Activated CD4-positive, alpha-beta T cell treated with anti-CD3 and anti-CD28 coated beads, Interleukin-2, amount 50 U/mL, for 24 hours (primary cell): ENCODE measurements at places on chromosomes 11 and 22.

- no peak for DNase-seq
Observed at GRCh38 chr11:125157953-125158680, 6.4 kb upstream of the PKNOX2 start.

- no peak for DNase-seq
Observed at GRCh38 chr11:8315463-8315862, 51.8 kb upstream of the LMO1 start.

DNA sequence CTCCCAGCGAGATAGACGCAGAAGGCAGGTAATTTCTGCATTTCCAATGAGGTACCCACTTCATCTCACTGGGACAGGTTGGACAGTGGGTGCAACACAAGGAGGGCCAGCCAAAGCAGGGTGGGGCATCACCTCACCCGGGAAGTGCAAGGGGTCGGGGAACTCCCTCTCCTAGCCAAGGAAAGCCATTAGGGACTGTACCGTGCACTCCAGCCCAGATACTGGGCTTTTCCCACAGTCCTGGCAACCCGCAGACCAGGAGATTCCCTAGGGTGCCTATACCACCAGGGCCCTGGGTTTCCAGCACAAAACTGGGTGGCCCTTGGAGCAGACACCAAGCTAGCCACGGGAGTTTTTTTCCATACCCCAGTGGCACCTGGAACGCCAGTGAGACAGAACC lies 17.2 kb downstream of the TRPC6 start:
- no peak for DNase-seq

DNA sequence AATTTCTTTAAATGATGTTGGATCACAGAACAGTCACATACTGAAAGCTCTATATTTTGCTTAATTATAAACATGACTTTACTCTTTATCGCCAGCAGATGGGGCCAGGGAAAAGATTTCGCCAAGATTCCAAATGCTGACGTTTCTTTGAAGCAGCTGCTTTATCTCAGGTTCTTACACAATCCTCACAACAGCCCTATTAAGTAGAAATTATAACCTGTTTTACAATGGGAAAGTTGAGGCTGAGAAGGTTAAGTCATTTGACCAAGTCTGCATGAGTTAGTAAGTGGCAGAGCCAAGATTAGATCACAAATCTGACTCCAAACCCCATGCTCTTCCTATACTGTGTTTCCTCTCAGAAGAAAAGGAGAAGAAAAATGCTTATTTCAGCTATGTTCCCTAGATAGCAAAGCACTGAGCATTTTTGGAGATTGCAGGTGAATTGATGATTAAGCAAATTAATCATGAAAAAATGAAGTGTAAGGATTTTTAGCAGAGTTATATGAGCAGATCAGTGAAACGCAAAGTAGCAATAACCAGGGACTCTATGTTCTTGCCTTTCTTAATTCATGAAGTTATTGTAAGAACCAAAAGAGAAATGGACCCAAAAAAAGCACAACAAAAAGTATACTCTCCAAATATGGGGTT lies 79.0 kb downstream of the AASDHPPT start:
- no peak for DNase-seq

- DNase-seq, result no peak
Observed at GRCh38 chr11:129798212-129798611, 17.4 kb upstream of the TMEM45B start.

DNA sequence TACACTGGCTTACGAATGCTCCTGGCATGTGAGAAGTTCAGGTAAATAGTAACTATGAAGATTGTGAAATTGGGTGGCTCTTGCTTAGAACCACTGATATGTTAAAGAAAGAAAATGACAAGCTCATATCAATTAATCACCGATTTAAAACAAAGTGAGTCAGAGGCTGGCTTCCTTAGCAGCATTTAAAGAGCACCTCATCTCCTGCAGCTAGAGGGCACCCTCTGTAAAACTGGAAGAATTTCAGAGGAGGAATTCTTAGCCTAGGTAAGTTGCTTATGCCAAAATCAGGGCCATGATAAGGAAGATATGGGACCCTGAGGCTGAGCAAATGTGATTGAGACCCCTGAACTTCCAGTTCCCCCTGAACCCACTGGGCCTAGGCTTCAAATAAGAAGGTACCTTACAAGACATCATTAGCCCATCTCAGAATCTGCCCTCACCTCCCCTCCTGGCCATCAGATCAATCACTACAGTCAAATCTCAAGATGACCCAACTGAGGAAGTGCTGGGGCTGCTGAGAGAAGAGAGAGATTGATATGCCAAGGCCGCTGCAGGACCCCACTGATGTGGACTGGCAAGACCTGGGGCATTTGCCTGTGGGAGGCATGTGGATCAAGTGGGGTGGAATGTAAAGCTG lies 8.6 kb upstream of the CD3E start:
- no peak for DNase-seq

GRCh38 chr11:34252651-34253050 lies 105.2 kb downstream of the ABTB2 start:
- DNase-seq, result no peak

- no peak for DNase-seq
Observed at GRCh38 chr11:86162239-86162638, 82.3 kb upstream of the EED start.

DNA sequence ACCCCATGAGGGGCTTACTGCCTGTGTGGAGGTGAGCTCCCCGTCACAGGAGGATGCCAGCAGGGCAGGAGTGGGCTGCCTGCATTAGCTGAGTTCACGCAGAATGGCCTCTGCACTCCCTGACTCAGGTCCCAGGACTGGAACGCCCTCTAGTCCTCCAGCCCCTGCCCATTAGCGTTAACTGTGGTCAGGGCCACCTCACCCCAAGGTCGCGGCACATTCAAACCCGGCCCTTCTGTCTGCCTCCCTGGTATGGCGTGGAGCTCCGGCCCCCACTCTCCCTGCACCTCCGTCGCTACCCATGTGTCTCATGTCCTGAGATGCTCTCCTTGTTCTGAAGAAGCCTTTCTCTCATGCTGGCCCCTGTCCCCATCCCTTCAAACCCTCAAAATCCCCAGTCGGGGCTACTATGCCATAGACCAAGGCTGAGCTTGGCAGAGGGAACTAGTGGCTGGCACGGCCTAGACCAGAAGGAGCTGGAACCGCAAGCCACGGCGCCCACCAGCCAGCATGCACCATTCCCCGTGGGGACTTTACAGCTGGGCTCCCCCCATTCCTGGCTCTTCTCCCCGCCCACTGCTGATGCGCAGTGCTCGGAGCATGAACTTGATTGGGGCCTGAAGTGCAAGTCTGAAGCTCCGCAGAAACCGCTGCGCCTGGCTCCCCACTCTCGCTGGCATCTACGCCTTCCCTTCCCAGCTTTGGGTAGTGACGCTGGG lies 79.5 kb upstream of the RTL6 start:
- no peak for DNase-seq

- DNase-seq, result no peak
Observed at GRCh38 chr11:7020183-7020917, at the start of the genes NLRP14 and ZNF214. TSS of gene NLRP14 (plus strand) at chr11:7020479. CDS start at chr11:7038587, 18,108 bp downstream. TSS of gene ZNF214 (minus strand) at chr11:7020346. CDS start at chr11:7002835, 17,511 bp downstream.

- DNase-seq, result no peak
Observed at GRCh38 chr11:66172146-66172545, 96.3 kb upstream of the RAB1B start.

DNA sequence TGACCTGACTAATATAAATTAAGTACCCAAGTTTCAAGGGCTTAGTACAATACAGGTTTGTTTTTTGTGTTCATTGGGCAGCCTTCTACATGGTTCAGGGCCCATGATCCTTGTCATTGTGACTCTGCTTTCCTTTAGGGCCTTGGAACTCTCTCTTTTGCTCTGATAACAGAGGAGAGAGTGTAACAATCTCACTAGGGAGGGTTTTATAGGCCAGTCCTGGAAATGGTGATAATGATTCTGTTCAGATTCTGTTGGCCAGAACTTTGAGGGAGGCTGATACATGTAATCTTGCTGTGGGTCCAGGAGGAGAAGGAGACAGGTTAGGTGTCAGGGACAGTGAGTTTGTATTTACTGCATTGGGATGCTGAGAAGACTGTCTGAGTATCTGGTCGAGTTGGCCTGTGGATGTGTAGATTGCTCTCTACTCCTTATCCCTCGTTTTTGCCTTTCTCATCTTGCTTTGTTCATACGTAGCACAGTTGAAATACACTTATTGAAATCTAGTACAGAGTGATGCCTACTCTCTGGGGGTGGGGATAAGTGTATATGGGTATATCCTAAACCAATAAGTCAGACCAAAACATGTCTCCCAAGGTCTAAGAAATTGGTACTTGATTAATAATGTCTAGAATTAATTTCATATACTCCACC lies 37.5 kb upstream of the HEPHL1 start:
- DNase-seq, result no peak

DNA sequence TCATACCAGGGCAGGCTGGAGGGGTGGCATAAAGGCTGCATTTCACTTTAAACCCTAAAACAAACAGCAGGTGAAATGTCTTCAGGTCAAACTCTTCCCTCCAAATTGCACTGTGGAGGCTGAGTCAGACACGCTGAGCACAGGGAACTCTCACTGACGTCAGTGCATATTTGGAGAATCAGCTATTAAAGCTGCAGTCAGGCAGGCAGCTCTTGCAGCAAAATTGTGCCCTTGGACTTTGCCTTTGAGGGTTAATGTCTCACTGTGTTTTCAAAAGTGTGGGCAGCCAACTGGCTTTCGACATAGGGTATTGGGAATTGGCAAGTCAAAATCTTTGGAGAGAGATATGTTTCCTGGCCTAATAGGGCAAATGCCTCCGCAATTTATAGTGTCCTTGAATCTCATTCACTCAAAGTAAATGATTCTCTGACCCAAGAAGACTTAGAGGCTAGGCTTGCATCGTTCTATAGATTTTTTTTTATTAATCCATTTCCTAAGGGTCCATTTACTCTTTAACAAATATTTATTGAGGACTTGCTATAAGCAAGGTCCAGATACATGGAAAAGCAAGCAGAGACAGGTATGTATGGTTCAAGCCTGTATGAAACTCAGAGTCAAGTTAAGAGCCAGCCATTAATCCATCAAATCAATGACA lies 27.7 kb upstream of the SMCO4 start:
- no peak for DNase-seq

- DNase-seq, result no peak
Observed at GRCh38 chr11:15828215-15828853, 528.0 kb downstream of the SOX6 start.

DNA sequence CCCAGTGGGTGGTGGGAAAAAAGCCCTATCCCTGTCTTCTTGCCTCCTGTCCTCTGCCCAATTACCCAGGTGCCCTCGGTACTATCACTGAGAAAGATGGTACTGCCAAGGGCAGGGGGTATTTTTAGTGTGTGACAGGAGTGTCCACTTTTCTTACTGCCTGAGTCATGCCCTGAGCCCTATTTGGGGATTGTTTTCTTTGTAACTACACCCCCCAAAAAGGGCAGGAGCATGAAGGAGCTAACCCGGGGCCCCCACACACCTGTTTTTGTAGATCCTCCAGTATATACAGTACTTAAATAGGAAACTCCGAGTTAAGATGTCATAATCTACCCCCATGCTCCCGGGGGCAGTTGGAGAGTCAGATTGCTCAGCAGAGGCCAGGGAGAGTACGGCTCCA lies 3.8 kb downstream of the SMTNL1 start:
- no peak for DNase-seq
